ENCODE measurements at places on chromosomes 3 and 15.

DNA sequence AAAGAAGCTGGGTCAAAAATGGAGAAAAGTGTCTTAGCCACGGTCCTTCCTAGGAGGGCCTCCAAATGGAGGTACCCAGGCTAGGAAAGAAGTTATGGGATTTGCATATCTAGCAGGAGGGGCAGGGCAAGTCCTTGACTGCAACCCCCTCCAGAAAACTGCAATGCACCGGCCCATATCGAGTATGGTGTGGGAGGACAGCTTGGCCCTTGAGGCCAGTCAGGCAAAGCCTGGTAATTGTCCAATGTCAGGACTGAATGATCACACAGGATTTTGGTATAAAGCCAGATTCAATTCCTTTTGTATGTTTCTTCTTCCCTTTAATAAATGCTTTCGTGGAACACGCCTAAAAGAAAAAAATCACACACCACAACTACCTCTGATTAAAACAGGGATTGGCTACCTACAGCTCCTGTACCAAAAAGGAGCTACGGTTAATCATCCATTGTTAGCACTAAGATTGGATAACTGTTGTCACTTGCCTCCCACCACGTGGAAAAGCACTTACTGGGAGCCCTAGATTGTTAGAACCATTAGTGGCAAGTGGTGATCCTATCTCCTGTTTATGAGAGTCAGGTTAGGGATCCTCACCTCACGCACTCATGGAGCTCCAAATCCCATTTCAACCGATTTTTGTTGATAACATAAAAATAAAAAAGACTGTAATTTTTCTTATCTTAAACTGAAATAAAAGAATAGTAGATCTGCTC is 1.2 kb downstream of the ZNF770 start:
- DNase-seq: peak; percentile 61

- DNase-seq: no peak
Observed at GRCh38 chr15:71549697-71550096, 260.7 kb upstream of the NR2E3 start.

- no peak for DNase-seq
Observed at GRCh38 chr15:27327467-27328025, 356.6 kb downstream of the GABRG3 start.

- DNase-seq: peak; percentile 90
Observed at GRCh38 chr3:50345586-50346234, at the start of gene ZMYND10. Gene ZMYND10 (minus strand): TSS chr3:50345732. CDS start chr3:50345579, 153 bp downstream.

DNA sequence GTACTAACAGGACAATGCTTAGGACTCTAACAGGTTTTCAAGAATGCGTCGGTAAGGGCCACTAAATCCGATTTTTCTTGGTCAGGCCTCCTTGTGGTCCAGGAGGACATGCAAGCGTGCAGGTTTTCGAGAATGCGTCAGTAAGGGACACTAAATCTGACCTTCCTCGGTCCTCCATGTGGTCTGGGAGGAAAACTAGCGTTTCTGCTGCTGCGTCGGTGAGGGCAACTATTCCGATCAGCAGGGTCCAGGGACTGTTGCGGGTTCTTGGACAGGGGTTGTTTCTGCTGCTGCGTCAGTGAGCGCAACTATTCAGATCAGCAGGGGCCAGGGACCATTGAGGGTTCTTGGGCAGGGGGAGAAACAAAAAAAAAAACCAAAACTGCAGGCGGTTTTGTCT is 7.8 kb upstream of the UBP1 start:
- no peak for DNase-seq

GRCh38 chr3:15630646-15631350 is 29.3 kb downstream of the BTD start:
- peak; percentile 29 for DNase-seq

DNA sequence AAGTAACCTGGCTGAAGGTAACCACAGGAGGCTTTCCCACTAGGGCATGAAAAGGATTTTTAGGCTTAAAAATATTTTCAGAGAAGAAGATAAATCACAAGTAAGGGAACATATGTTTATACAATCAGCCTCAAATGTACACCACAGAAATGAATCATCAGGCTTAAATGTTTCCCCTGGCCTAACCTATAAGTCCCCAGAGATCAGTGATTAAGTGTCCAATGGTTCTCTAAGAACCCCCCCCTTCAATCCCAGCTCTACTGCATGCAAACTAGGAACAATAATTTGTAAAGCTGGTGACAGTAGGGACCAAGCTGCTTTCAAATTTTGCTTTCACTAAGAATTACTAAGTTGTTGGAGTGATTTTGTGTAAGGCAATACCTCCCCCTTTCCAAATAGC is 431.6 kb upstream of the LMCD1 start:
- DNase-seq: no peak

GRCh38 chr15:75647370-75648155 is at the start of gene SNX33:
Gene SNX33 (plus strand): TSS chr15:75647912. CDS start chr15:75649103, 1,191 bp downstream.
- peak; percentile 54 for DNase-seq

- no peak for DNase-seq
Observed at GRCh38 chr3:59460068-59460467, 410.2 kb upstream of the CFAP20DC start.

DNA sequence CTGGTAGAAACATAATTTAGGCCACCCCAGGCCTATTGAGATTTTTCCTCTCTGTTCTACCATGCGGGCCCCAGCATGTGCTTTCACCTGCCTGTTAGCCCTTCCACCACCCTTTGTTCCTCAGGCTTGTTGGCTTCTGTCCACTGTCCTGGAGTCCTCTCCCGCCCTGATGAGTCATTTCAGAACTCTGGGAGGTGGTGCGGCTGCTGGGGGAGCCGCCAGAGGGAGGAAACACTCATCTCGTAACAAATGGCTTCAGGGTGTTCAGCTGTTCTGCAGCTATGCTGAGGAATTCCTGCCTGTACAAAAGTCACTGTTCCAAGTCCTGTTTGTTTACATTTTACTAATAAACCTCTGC is 36.3 kb downstream of the LRTM1 start:
- DNase-seq: peak; percentile 31

- no peak for DNase-seq
Observed at GRCh38 chr3:140719841-140720614, 42.2 kb downstream of the TRIM42 start.

GRCh38 chr3:111352585-111352984 is 189.4 kb upstream of the CD96 start:
- no peak for DNase-seq

- no peak for DNase-seq
Observed at GRCh38 chr3:8456412-8456811, 45.2 kb upstream of the LMCD1 start.

- no peak for DNase-seq
Observed at GRCh38 chr3:105691053-105691452, 177.8 kb downstream of the CBLB start.

DNA sequence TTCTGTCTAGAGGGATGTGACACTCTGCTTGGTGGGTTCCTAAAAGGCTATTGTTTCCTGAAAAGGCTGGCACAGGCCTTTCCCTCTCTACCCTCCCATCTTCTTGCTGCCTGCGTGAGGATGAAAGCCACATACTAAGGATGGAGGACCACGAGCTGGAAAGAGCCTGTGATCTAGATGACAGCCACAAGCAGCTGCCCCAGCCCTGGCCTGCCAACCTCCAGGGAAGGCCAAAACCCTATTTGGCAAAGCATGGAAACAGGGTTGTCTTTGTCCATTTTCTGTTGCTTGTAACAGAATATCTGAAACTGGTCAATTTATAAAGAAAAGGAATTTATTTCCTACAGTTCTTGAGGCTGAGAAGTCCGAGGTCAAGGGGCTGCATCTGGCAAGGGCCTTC is 144.5 kb downstream of the FBLN2 start:
- DNase-seq: no peak
